ENCODE measurements at places on chromosomes 3 and 15.

GRCh38 chr15:69703532-69704187, 251.0 kb downstream of the RPLP1 start:
- DNase-seq, result no peak

GRCh38 chr15:91104111-91104510, 4.1 kb downstream of the SV2B start:
- DNase-seq, result no peak

- DNase-seq, result no peak
Measured at GRCh38 chr15:89747708-89748682, 3.1 kb downstream of the MESP1 start.

GRCh38 chr3:116443191-116443661, 2.1 kb downstream of the LSAMP start:
- DNase-seq, result no peak

DNA sequence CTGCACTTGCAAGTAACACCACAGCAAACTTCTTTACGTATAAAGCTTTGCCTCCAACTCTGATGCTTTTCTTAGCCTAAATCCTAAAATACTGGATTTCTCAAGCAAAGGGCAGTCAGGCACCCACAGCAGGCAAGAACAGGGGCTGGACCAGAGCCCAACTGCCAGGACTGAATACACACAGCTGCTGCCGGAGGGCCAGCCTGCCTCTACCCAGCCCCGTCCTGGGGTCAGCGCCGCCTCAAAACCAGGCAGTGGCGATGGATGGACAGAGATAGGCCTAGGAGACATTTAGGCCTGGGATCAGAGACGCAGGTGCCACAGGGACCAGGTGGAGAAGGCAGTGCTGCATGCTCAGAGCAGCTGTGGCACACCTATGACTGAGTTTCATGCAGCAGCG, 47.6 kb upstream of the SEC61A1 start:
- no peak for DNase-seq

All from activated T-helper 9 cell treated with anti-CD3 and anti-CD28 coated beads, Interleukin-2, amount 50 U/mL, for 16 hours (primary cell).